Fibroblast of the conjunctiva (primary cell): ENCODE measurements at places on chromosomes 7 and 10.

- DNase-seq = no peak
Measured at GRCh38 chr7:134985894-134986362, 380 bp upstream of the AGBL3 start.

DNA sequence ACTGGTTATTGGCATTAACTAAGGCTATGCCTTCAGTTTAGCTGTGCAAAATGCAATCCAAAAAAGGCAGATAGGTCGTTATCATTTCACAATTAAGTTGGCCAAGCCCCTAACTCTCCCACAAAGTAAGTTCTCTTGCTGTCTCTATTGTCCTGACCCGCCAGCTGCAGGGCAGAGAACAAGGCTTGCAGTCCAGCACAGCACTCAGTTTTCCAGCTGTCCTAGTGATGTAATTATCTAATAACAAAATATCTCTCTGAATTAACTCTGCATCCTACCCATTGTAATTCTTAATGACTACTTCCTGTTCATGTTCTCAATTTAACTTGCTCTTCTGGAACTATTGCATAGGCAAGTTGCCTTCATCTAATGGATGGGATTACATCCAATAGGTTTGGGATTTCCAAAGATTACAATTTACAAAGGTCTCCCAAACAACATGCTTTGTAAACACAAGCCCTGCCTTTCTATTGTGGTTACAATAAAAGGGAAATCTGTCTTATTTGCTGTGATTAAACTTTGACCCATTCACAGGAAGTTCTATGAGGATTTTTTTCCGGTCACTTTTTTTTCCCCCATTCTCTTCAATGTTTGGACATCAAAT, 55.2 kb downstream of the CDK6 start:
- no peak for DNase-seq

DNA sequence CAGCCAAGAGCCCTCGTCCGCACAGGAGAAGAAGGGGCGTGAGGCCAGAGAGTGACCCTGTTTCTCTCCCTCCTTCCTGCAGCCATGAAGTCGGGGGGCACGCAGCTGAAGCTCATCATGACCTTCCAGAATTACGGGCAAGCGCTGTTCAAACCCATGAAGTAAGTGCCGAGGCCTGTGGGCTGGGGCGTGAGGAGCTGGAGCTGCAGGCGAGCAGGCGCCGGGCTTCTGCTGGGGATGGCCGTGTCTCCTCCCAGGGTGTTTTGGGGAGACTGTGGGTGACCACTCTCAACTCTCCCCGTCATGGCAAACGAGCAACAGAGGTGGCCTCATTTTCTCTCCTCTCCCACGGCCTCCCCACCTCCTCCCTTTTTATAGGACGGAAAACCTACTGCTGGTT, 16.4 kb downstream of the FAM20C start:
- no peak for DNase-seq

- DNase-seq = no peak
Measured at GRCh38 chr7:12090757-12091221, 120.3 kb upstream of the TMEM106B start.

- peak; percentile 34 for DNase-seq
Measured at GRCh38 chr10:6755781-6756460, 175.8 kb upstream of the PRKCQ start.

GRCh38 chr10:34475786-34476185, 339.3 kb downstream of the PARD3 start:
- DNase-seq = peak; percentile 6

DNA sequence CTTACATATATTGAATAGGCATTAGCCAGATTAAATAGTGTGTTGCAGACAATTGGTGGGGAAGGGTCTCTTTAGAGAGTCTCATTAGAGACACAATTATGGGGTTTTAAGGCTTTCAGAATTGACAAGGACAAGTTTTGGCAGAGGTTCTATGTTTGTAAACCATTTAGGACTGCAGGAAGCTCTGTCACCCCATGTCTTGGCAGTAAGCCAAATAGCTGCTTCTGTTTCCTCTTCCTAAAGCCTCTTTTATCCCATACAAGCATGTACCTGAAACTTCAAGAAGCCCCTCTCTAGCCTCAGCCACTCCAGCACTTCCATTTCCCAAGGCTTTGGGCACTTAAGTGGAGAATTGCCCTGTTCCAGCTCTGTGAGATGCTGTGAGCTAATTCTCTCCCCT, 21.8 kb upstream of the LRRC4 start:
- DNase-seq = no peak

DNA sequence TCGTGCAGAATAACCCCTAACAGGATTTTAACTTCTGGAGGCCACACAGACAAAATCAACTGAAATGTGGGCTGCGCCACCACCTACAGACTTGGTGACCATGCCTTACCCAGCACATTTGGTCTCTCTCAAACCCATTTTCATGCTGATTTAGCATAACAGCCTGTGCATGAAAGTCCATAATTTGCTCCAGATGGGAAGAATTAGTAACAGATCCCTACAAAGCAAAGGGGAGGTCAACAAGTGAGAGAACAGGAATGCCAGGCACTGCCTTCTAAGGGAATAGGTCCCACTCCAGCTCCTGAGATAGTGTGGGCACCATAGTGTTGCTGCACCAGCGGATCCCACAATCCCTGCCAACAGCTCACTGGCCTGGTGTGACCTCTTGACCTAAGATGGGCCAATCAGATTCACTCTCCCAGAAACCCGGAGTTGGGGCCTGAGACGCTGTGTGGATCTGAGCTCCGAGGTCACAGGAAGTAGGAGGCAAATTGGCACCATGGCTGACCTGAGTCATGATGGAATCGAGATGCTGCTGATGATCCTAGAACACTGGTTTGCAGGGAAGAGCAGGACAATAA, 32.4 kb downstream of the SLIT1 start:
- DNase-seq = no peak

- DNase-seq = no peak
Measured at GRCh38 chr10:78362406-78363022, 328.9 kb downstream of the RPS24 start.

- no peak for DNase-seq
Measured at GRCh38 chr7:11985376-11985775, 153.4 kb upstream of the THSD7A start.

DNA sequence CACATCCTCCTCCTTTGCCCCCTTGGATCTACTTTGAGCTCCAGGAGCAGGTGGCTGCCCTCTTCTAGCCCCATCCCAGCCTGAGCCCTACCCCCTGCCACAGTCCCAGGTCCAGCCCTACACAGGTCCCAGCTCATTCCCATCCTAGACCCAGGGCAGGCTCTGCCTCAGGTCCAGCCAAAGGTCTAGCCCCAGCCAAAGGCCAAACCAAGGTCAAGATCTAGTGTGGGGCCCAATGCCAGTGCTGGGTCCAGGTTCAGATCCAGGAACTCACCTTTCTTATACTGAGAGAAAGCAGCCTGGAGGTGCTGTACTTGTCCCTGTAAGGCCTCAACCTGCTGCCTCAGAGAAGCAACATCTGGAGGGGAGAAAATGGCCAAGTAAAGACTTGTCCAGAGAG, 8.5 kb downstream of the SFTPD start:
- no peak for DNase-seq

GRCh38 chr10:24962995-24963394, 10.6 kb upstream of the PRTFDC1 start:
- no peak for DNase-seq

- no peak for DNase-seq
Measured at GRCh38 chr10:86073199-86073977, 293.2 kb downstream of the GRID1 start.

DNA sequence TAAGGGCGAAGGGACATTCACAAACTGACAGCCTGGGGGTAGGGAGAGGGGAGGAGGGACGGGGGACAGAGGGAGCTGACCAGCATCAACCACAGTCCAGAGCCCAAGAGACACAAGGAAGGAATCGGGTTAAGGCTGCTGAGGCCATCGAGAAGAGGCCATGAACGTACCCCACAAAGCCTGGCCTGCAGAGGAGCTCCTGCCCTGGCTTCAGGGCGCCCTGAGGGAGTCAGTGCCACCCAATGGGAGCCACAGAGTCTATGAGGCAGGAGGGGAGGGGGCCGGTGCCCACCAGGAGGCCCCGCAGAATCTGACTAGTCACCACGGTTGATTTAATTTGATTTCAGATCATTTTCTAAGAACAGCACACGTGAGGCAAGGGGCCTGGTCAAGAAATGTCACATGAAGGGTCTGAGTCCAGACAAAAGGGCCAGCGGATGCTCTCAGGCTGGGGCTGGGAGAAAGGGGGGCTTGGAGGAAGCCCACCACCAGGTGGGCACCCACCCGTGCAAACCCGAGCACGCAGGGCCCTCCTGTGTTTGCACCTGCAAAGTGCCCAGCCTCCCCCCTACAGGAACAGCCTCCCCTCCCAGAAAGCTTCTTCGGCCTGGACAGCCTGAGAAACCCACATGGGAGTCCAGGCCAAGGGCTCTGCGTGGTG, 40.4 kb downstream of the CAMK2B start:
- DNase-seq = no peak

GRCh38 chr10:21336476-21337170, 188.9 kb downstream of the SKIDA1 start:
- peak; percentile 94 for DNase-seq

- DNase-seq = no peak
Measured at GRCh38 chr7:142338633-142339501, 81.0 kb upstream of the PRSS58 start.

DNA sequence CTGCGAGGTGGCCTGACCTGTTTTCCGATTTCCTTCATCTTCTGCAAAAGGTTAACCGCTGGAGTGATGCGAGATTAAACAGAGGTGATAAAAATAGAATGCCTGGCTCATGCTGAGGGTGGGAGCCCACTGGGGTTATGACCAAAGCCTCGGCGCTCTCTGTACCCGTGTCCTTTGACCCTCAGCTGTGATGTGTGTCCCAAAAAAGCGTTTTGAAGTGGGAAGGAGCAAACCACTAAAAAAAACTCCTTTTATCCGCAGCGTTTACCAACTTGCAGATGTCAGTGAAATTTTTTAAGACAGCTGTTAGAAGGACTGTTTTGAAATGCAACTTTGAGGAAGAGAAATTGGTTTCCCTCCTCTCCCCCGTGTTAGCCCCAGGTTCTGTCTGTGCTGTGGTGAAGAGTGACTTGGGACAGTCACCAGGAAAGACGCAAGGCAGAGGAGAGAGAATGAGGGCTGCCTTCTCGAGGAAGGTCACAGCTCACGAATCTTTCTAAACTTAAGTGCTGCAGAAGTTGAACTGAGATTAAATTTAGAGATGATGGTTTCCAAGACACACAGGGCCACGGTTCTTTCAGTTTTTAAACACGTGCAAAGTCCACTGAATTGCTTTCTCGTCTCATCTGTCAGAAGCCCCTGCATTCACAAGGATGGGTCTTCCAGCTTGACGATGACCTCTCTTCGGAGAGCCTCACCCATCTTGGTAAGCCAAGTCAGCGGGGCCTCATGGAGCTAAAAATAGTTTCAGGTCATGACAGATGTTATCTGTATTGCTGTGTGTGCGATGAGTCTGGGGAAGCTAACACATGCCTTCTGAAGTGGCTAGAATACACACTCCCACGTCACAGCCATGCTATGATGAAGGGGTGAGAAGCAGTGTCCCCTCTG, 27.6 kb downstream of the AMZ1 start:
- no peak for DNase-seq

GRCh38 chr10:104580321-104580720, 60.8 kb upstream of the SORCS3 start:
- DNase-seq = no peak

DNA sequence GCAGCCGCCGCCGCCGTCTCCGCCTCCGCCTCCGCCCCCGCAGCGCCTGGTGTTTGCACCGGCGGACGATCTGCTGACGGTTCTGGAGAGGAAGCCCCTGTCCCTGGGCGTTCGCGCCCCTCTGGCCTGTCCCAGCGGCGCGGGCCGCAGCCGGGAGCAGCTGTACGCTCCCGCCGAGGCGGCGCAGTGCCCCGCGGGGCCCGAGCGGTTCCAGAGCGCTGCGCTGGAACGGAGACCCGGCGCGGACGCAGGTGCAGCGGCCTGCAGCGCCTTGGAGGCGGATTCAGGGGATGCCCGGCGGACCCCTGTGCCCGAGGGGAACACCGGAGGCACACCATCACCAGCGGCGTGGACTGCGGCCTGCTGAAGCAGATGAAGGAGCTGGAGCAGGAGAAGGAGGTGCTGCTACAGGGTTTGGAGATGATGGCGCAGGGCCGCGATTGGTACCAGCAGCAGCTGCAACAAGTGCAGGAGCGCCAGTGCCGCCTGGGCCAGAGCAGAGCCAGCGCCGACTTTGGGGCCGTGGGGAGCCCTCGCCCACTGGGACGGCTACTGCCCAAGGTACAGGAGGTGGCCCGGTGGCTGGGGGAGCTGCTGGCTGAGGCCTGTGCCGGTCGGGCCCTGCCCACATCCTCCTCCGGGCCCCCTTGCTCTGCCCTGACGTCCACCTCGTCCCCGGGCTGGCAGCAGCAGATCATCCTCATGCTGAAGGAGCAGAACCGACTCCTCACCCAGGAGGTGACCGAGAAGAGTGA, 24.8 kb upstream of the ZNF735 start:
- DNase-seq = no peak

DNA sequence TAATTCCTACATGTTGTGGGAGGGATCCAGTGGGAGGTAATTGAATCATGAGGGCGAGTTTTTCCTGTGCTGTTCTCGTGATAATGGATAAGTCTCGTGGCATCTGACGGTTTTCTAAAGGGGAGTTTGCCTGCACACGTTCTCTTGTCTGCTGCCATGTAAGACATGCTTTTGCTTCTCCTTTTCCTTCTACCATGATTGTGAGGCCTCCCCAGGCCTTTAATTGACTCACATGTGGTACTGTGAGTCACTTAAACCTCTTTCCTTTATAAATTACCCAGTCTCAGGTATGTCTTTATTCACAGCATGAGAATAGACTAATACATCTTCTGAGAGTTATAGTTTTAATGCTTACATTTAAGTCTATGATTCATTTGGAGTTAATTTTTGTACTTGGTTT, 22.6 kb upstream of the CPN1 start:
- DNase-seq = no peak

- DNase-seq = no peak
Measured at GRCh38 chr10:22372917-22373316, 27.6 kb downstream of the SPAG6 start.

- DNase-seq = peak; percentile 67
Measured at GRCh38 chr7:121547544-121548092, 151.5 kb upstream of the FAM3C start.

- no peak for DNase-seq
Measured at GRCh38 chr7:25557930-25558329, 329.6 kb upstream of the NPVF start.

DNA sequence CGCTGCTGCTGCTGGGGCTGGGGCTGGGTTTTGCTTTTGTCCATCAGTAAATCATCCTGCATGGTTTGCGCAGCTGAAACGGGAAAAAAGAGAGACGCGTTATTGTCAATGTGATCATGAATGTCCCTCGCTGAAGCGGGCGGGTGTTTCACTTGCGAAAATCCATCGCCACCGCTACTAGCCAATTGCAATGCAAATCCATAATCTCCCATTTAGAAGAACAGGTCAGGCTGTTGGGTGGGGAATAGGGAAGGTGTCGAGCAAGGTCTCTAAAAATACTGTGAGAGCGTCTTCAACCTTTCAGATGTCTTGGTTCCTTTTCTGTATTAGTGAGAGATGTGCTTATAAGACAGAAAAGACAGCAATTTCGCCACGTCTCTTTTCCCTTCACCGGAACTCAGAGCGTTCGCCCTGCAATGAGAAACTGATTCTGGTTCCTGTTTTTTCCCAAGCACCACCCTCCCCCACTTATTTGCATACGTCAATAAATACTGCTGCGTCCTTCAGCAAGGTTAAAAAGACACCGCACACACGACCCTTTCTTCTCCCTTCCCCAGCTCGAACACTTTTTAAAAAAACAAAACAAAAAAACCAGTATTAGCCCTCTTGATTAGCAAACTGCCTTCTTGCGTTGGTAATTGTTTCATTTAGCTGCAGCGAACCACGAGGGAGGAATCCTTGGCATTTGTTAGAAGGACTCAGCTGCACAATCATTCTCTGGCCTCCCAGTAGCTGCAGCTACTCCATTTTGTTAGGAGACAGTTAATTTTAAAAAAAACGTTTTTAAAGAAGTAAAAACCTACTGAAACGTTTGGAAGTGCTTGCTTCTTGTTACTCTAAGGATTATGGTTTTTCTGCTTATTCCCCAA, 50.4 kb downstream of the CPEB3 start:
- DNase-seq = peak; percentile 35
